ENCODE measurements at places on chromosomes 4 and X. TPM values are rescaled to one million over a fixed set of nuclear protein-coding genes. Genes with fewer than 3 reads are reported as not detected.

DNA sequence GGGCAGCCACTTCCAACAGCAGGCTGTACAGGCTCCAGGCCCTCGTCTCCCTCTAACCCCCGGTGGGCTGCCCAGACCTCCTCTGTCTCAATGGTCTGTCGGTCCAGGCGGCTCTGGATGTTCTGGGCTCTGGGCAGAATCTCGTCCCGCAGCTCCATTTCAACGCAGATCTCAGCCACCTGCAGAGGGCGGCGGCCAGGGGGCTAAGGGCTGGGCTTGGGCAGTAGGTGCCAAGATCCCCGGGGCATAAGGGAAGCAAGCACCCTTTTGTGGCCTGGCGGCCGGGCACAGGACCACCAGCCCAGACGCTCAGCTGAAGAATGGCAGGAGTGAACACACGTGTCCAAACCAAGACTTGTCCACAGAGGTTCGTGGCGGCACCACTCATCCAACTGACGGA, 9.2 kb downstream of the AVPR2 start:
- H3K27ac ChIP-seq, result no peak overlapping the region
- H3K27me3 ChIP-seq, result peaks cover 65% of the 10 kb centered on the region
- no peak overlapping the region for H3K4me3 ChIP-seq
- DNase-seq, result no peak
- no peaks in the 10 kb centered on the region for H3K36me3 ChIP-seq

DNA sequence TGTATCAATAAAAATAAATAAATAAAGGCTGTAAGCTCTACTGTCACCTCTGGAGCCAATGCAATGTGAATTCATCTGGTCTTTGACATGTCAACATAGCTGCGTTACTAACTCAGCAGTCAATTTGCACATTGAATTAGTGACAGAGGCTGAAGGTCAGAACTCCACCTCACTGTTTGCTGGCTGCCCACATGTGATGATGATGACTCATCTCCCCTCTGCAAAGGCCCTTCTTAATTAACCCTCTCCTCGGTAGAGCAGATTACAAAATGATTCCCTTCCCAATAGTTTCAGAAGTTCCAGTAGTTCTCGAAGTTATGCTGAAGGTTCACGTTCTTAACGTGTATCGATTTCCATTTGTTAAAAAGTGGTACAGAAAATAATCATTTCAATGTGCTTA, 1626.0 kb upstream of the TENM3 start:
- DNase-seq, result no peak
- no peaks in the 10 kb centered on the region for H3K36me3 ChIP-seq
- no peak overlapping the region for H3K4me3 ChIP-seq
- no peak overlapping the region for H3K27ac ChIP-seq
- no peaks in the 10 kb centered on the region for H3K4me1 ChIP-seq

The SLIT2 gene
- 20.3 TPM for total RNA-seq

DNA sequence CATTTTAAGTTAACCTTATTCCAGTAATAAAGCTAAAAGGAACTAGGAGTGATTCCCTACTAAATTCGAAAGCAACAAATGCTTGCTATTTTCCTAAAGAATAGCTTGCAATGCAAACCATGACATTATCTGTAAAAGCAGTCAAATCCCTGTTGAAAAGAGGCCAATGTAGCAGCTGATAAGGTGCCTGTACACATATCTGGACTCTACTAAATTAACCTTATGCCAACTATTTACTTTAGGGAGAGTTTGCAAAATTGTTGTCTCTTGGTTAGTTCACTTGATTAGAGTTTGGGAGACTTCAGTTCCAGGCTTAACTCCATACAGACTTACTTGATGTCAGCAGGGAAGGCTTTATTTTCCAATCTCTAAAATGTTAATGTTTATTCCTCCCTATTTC, 6.0 kb downstream of the IL13RA2 start:
- no peak overlapping the region for H3K27ac ChIP-seq
- no peaks in the 10 kb centered on the region for H3K4me1 ChIP-seq
- no peak overlapping the region for H3K4me3 ChIP-seq
- H3K27me3 ChIP-seq, result no peaks in the 10 kb centered on the region

DNA sequence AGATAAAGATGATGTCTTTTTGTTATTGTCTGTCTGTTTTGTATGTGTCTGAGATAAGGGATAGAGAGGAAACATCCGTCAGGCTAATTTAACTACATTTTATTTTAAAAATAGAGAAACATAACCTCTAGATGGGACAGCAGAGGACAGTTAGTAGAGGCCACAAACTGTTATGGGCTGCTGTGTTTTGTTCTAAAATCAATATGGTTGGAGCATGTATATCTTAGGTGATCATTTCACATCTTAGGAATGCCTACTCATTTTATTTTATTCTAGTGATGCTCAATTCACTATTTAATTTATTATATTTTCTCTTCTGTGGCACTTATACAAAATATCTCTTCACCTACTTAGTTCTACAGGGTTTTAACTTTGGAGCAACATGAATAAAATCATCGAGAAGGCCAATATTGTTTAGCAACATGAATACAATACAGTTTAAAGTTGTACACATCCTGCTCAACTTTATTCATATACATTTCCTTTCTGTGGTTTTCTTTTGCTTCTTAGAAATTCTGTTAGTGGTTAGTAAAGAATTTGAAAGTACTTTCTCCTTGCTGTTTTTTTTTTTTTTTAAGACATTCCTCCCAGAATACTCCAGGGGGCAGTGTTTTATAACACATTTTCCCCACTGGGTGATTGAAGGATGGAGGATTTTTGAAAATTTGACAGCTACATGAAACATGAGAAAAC, 392.9 kb downstream of the UNC5C start:
- no peak overlapping the region for H3K27ac ChIP-seq
- no peaks in the 10 kb centered on the region for H3K36me3 ChIP-seq
- no peak for DNase-seq
- no peak overlapping the region for H3K4me3 ChIP-seq
- H3K4me1 ChIP-seq, result no peaks in the 10 kb centered on the region
- H3K27me3 ChIP-seq, result no peaks in the 10 kb centered on the region

- no peaks in the 10 kb centered on the region for H3K36me3 ChIP-seq
- DNase-seq, result no peak
- H3K27me3 ChIP-seq, result no peaks in the 10 kb centered on the region
- H3K4me3 ChIP-seq, result no peak overlapping the region
Measured at GRCh38 chr4:75675004-75675531, 1.9 kb upstream of the G3BP2 start.

DNA sequence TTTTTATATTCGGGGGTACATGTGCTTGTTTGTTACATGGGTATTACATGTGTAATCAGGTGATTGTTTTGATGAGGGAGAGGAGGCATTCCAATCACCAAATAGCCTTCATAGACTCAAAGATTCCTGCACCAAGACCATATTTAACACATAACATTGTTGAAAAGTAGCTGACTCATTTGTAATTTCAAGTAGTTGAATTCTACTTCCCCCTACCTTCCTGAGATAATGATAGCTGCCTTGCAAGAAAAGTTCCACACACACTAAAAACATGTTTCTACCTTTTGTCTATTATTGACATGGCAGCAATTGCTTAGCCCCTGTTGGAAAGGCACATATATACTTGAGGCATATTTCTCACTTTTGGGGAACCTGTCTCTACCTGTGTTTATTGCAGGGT, 16.1 kb downstream of the PGAM4 start:
- H3K36me3 ChIP-seq, result no peaks in the 10 kb centered on the region
- no peak overlapping the region for H3K4me3 ChIP-seq
- no peak overlapping the region for H3K27ac ChIP-seq
- no peaks in the 10 kb centered on the region for H3K27me3 ChIP-seq

The SLC4A4 gene
- 6.7 TPM for total RNA-seq

The SULT1E1 gene
- 0.59 TPM for total RNA-seq

The LAMP2 gene
- 197 TPM for total RNA-seq

The CT45A10 gene
- not detected for total RNA-seq

DNA sequence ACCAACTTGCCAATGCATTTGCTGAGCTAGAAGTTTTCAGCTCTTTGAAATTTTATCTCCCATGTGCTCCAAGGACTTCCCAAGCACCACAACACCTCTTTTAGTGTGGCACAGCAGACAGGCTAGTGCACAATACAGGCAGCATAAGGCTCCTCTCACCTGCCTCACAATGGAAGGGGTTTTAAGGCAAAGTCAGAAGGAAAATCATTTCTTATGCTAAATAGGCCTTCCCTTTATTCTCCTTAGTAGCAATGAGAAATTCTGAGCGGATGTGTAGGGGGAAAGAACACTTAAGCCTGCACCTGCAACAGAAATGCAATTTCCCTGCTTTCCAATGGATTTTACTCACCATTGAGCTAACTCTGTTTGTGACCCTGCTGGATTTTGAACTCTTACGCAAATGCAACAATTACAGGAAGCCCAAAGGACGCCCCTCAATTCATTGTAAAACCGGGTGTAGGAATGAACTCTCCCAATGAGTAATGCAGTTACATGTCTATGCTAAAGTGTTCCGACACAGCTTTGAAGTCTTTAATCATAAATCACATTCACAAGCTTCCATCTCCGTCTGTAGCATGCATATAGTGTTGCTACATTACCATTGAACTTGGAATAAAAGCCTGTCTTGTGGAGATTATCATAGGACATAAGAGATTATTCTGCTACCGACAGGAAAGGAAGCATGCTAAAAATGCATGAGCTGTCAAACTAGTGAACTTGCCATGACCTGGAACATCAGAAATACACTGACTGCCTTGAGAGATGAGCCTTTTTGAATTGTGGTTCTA, 1084.9 kb downstream of the RPA4 start:
- H3K27me3 ChIP-seq, result peaks cover 22% of the 10 kb centered on the region
- H3K4me3 ChIP-seq, result no peak overlapping the region
- no peaks in the 10 kb centered on the region for H3K36me3 ChIP-seq
- no peaks in the 10 kb centered on the region for H3K4me1 ChIP-seq
- H3K27ac ChIP-seq, result no peak overlapping the region
- DNase-seq, result no peak

GRCh38 chrX:19677121-19677520, 161.8 kb upstream of the MAP3K15 start:
- H3K4me1 ChIP-seq, result no peaks in the 10 kb centered on the region
- H3K27ac ChIP-seq, result no peak overlapping the region
- no peak overlapping the region for H3K4me3 ChIP-seq
- peaks cover 17% of the 10 kb centered on the region for H3K27me3 ChIP-seq
- no peak for DNase-seq
- H3K36me3 ChIP-seq, result no peaks in the 10 kb centered on the region

The HPGD gene
- 10.5 TPM for total RNA-seq

- H3K27ac ChIP-seq, result no peak overlapping the region
- H3K36me3 ChIP-seq, result no peaks in the 10 kb centered on the region
- H3K27me3 ChIP-seq, result peaks cover 86% of the 10 kb centered on the region
- H3K4me3 ChIP-seq, result no peak overlapping the region
- H3K4me1 ChIP-seq, result no peaks in the 10 kb centered on the region
- no peak for DNase-seq
Measured at GRCh38 chrX:633043-633984, 2.7 kb downstream of the SHOX start.

DNA sequence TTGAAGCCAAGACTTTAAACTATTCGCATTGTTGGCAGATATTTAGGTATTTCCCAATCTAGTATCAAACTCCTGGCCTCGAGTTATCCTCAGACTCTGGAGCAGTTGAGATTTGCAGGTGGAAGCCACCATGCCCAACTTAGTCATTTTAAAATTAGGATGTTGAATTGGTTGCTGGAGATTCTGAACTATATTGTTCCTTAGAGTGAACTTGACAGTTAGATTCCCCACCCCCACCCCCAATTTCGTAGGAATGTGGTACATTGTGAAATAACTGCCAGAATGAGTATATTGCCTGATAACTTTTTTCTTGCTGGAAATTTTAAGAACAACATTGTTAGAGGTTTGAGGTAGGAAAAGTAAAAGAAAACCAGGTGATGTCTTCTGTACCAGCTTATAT, 2.3 kb downstream of the NOCT start:
- H3K27ac ChIP-seq, result no peak overlapping the region
- H3K4me3 ChIP-seq, result no peak overlapping the region
- DNase-seq, result no peak
- H3K27me3 ChIP-seq, result no peaks in the 10 kb centered on the region
- no peaks in the 10 kb centered on the region for H3K36me3 ChIP-seq

The RNF175 gene
- total RNA-seq, result 3.6 TPM

GRCh38 chrX:117510453-117510852, 606.2 kb downstream of the KLHL13 start:
- DNase-seq, result no peak
- no peaks in the 10 kb centered on the region for H3K4me1 ChIP-seq
- H3K4me3 ChIP-seq, result no peak overlapping the region

DNA sequence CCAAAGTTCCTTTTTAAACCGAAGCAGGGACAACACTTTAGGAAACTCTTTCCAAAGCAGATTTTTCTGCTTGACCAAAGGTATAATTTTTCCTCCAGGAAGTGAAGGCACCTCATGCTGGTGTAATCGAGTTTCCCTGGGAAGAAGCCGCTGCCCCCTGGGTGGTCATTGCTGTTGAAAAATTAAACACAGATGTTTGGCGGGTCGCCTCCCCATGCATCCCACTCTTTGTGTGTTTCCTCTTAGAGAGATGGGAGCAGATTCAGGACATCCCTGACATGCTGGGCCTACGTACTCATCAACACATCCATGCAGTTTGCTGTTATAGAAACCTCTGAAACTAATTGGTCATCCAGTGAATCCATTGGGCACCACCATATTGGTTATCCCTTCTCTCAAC, 179.2 kb upstream of the HCCS start:
- no peak overlapping the region for H3K27ac ChIP-seq
- DNase-seq, result no peak
- no peaks in the 10 kb centered on the region for H3K4me1 ChIP-seq
- H3K36me3 ChIP-seq, result no peaks in the 10 kb centered on the region
- H3K27me3 ChIP-seq, result peaks cover 2% of the 10 kb centered on the region

- H3K27me3 ChIP-seq, result no peaks in the 10 kb centered on the region
- no peaks in the 10 kb centered on the region for H3K4me1 ChIP-seq
- no peaks in the 10 kb centered on the region for H3K36me3 ChIP-seq
- H3K4me3 ChIP-seq, result no peak overlapping the region
Measured at GRCh38 chrX:126718440-126718839, 101.1 kb upstream of the PRR32 start.

The IL2 gene
- total RNA-seq, result not detected

DNA sequence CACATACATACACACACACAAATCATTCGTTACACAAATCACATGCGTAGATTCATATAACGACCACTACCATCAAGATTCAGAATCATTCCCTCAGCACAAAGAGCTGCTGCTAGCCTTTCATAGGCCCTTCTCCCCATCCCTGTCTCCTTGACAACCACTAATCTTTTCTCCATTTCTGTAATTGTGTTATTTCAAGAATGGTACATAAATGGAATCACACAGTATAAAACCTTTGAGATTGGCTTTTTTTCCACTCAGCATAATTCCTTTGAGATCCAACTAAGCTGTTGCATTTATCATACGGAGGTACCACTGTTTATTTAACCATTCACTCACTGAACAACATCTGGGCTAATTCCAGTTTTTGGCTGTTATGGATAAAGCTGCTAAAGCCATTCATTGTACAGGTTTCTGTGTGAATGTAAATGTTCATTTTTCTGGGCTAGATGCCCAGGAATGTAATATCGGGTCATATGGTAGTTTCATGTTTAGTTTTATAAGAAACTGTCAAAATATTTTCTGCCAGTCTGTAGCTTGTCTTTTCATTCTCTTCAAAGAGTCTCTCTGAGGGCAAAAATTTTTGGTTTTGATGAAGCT, 64.1 kb downstream of the USP11 start:
- no peaks in the 10 kb centered on the region for H3K4me1 ChIP-seq
- H3K4me3 ChIP-seq, result no peak overlapping the region
- H3K27me3 ChIP-seq, result no peaks in the 10 kb centered on the region
- no peak overlapping the region for H3K27ac ChIP-seq

The EOLA2 gene
- 21.6 TPM for total RNA-seq

The PNMA3 gene
- under 0.01 TPM for total RNA-seq

Measured in breast epithelium (tissue), 4 donors.